ENCODE measurements at places on chromosomes 3 and 15. TPM values are rescaled to one million over a fixed set of nuclear protein-coding genes. Genes with fewer than 3 reads are reported as not detected.

The RTP1 gene
- total RNA-seq: not detected

The CD200R1 gene
- total RNA-seq: 1.0 TPM

The SNTN gene
- not detected for total RNA-seq

The POLQ gene
- 0.17 TPM for total RNA-seq

The BCHE gene
- 1.6 TPM for total RNA-seq

The SCAANT1 gene
- not detected for total RNA-seq

The ITIH4 gene
- total RNA-seq: 7.9 TPM

The HDC gene
- not detected for total RNA-seq

The ARHGEF26 gene
- 15.8 TPM for total RNA-seq

- H3K4me1 ChIP-seq: peaks cover 63% of the 10 kb centered on the region
- DNase-seq: peak; percentile 79
Measured at GRCh38 chr3:9399746-9400145, 2.3 kb downstream of the SETD5 start.

DNA sequence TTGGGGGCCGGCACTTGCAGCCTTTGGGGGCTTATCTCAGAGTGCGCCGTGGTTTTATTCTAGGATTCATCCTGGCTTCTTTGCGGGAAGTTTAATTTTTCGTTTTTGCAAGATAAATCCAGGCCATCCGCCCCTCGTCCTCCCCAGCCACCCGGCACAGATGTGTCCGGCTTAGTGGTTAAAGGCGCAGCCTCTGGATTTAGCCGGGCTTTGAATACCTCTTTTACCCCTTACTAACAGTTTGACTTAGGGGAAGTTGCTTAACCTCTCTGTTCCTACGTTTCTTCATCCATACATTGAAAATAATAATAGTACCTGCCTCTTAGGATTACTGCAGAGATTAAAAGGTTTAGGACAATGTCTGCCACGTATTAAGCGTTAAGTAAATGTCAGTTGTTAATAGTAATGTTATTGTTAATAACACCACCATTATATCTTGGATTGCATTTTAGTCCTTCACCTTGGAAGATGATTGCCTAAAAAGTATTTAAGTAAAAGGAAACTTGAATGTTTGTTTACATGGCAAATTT is 714 bp downstream of the ECT2 start:
- no peak overlapping the region for H3K27ac ChIP-seq
- H3K4me3 ChIP-seq: peak overlapping the region; percentile 57
- H3K36me3 ChIP-seq: no peaks in the 10 kb centered on the region
- no peaks in the 10 kb centered on the region for H3K27me3 ChIP-seq
- DNase-seq: no peak

DNA sequence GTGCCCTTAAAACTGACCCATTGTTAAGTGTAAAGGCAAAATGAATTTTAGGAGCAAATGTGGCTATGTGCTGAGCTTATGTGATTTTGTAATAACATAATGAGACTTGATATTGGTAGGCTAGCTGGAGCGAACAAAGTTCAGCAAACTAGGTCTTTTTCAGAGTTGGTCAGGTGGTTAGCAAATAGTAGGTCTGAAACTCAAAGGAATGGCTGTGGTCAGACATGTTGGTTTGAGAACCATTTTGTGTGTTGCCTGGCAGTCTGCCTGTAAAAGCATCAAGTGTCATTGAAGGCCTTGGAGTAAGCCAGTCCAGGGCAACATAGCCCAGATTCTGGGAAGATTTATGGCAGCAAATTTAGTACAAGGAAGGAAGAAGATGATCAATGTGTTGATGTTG is 16.4 kb downstream of the FBXO22 start:
- H3K4me3 ChIP-seq: no peak overlapping the region
- no peak overlapping the region for H3K27ac ChIP-seq
- no peak for DNase-seq
- H3K27me3 ChIP-seq: no peaks in the 10 kb centered on the region

DNA sequence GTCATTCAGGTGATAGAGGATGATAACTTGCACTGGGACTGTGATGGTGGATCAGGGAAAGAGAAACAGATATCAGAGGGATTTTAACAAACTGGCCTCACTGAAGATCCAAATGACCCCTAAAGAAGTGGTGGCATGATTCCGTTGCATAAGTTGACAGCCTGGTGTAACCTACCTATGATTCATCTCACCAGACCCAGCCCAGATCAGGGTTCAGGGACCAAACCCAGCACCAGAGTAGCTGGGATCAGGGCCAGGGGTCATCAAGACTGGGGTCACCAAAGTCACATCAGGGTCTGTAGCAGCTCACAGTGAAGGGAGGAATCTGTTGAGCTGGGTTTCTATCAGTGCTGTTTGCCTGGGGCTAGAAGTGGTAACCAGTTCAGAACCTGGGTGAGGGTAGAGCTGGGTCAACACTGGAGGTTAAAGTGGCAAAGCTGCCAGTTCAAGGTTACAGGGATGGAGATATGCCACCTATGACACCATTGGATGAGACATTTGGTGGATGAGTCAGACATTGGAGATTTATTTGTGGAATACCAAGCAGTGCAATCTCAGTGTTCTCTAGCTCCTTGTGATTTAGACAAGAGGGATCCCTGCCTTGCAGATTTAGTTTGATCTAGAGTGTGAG is 35.9 kb downstream of the CASR start:
- no peak overlapping the region for H3K4me3 ChIP-seq
- H3K27me3 ChIP-seq: no peaks in the 10 kb centered on the region

DNA sequence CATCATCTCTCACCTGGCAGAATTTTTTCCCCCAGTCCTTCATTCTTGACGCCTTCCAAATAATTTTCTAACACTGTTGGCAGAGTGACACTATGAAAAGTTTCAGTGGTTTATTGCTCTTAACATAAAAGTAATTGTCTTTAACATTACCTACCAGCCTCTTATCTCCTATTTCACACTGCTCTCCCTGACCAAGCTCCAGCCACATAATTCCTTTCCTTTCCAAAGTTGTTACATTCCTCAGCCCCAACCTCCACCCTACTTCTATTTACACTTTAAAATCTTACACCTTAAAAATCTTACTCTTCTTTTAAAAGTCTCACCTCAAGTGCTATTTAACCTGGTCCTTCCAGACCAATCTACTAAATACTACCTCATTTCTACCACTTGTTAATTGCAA is 2.8 kb downstream of the DPPA4 start:
- H3K27ac ChIP-seq: no peak overlapping the region
- H3K4me1 ChIP-seq: no peaks in the 10 kb centered on the region
- H3K36me3 ChIP-seq: no peaks in the 10 kb centered on the region
- no peaks in the 10 kb centered on the region for H3K27me3 ChIP-seq
- DNase-seq: no peak

GRCh38 chr3:13016083-13016720 is 57.0 kb downstream of the IQSEC1 start:
- H3K27me3 ChIP-seq: no peaks in the 10 kb centered on the region
- H3K27ac ChIP-seq: peak overlapping the region; percentile 89
- peaks cover 43% of the 10 kb centered on the region for H3K4me1 ChIP-seq

GRCh38 chr3:43117257-43117656 is 11.4 kb upstream of the POMGNT2 start:
- no peak for DNase-seq
- no peak overlapping the region for H3K4me3 ChIP-seq
- no peak overlapping the region for H3K27ac ChIP-seq
- no peaks in the 10 kb centered on the region for H3K36me3 ChIP-seq

- H3K4me3 ChIP-seq: no peak overlapping the region
- DNase-seq: no peak
- no peaks in the 10 kb centered on the region for H3K27me3 ChIP-seq
Measured at GRCh38 chr3:195048059-195048905, 222.7 kb downstream of the XXYLT1 start.

DNA sequence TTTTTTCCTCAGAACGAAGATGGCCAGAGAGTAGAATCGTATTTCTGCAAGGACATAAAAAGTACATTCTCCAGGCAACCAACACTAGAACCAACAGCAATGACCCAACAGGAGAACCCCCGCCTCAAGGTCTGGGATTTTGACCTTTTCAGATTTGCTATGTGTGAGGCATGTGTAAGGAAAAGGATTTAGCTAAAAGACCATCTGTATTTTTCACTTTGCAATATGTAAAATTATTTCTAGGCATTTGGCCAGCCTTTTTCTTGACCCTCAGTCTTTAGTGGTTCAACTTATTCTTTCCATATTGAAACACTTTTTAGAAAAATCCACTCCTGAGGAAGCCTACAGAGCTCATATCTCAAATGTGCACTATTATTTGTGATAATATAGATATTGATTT is 219.2 kb upstream of the GOLGA6L4 start:
- no peaks in the 10 kb centered on the region for H3K4me1 ChIP-seq
- H3K27me3 ChIP-seq: no peaks in the 10 kb centered on the region
- H3K27ac ChIP-seq: no peak overlapping the region
- no peak for DNase-seq
- no peak overlapping the region for H3K4me3 ChIP-seq
- H3K36me3 ChIP-seq: no peaks in the 10 kb centered on the region

GRCh38 chr3:20529911-20530310 is 343.9 kb upstream of the SGO1 start:
- H3K27me3 ChIP-seq: no peaks in the 10 kb centered on the region
- no peak for DNase-seq
- H3K27ac ChIP-seq: no peak overlapping the region
- H3K36me3 ChIP-seq: no peaks in the 10 kb centered on the region

- no peak overlapping the region for H3K27ac ChIP-seq
- H3K4me1 ChIP-seq: no peaks in the 10 kb centered on the region
- H3K27me3 ChIP-seq: no peaks in the 10 kb centered on the region
- H3K4me3 ChIP-seq: no peak overlapping the region
Measured at GRCh38 chr15:48823237-48823636, 12.4 kb upstream of the CEP152 start.

- no peak overlapping the region for H3K4me3 ChIP-seq
- no peak for DNase-seq
- no peaks in the 10 kb centered on the region for H3K27me3 ChIP-seq
- no peak overlapping the region for H3K27ac ChIP-seq
Measured at GRCh38 chr3:152056481-152056880, 183.0 kb downstream of the SUCNR1 start.

- no peak overlapping the region for H3K27ac ChIP-seq
- no peaks in the 10 kb centered on the region for H3K27me3 ChIP-seq
- DNase-seq: no peak
- no peak overlapping the region for H3K4me3 ChIP-seq
- H3K4me1 ChIP-seq: peaks cover 7% of the 10 kb centered on the region
Measured at GRCh38 chr3:128610451-128611070, 40.1 kb downstream of the RPN1 start.

GRCh38 chr3:111636366-111636885 is 41.3 kb upstream of the ZBED2 start:
- no peaks in the 10 kb centered on the region for H3K4me1 ChIP-seq
- H3K4me3 ChIP-seq: no peak overlapping the region
- H3K27me3 ChIP-seq: no peaks in the 10 kb centered on the region
- DNase-seq: no peak
- no peaks in the 10 kb centered on the region for H3K36me3 ChIP-seq

DNA sequence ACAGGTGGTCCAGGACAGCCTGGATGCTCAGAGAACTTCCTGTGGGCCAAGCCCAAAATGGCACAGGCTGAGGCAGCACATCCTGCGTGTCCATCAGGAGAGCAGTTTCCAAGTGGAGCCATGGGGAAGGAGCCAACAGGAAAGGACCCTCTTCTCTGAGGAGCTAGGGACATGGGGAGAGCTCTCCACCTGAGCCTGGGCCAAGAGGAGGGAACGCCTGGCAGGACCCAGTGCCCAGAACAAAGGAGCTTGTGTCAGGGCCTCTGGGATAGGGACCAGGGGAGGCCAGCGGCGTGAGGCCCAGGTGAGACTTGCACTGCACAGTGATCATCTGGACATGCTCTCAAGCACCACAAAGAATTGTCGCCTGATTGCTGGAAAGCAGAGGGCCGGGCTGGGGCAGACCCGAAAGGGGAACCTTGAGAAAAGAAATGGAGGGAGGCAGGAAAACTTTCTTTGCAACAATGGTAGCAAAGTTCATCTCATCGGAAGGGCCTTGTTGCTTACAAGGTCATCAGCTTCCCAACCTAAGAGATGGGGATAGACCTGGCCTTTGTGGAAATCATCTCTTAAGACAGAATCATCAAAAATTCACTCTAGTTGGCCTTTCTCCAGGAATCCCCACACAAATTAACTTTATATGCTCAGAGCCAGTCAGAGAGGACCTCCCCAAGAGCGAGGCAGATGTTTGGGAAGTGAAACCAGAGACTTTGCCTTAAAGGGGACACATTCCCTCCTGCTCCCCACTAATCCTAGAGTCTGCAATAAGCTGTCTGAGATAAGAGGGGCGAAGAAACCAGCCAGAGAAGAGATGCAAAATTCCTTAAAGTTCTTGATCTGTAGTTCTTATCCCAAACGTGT is 47.7 kb upstream of the HES1 start:
- no peak for DNase-seq
- H3K27me3 ChIP-seq: no peaks in the 10 kb centered on the region
- peaks cover 20% of the 10 kb centered on the region for H3K4me1 ChIP-seq
- no peak overlapping the region for H3K27ac ChIP-seq

GRCh38 chr3:11274566-11275142 is 2.5 kb downstream of the ATG7 start:
- no peak for DNase-seq
- H3K4me1 ChIP-seq: peaks cover 10% of the 10 kb centered on the region
- no peak overlapping the region for H3K4me3 ChIP-seq
- H3K27ac ChIP-seq: no peak overlapping the region

DNA sequence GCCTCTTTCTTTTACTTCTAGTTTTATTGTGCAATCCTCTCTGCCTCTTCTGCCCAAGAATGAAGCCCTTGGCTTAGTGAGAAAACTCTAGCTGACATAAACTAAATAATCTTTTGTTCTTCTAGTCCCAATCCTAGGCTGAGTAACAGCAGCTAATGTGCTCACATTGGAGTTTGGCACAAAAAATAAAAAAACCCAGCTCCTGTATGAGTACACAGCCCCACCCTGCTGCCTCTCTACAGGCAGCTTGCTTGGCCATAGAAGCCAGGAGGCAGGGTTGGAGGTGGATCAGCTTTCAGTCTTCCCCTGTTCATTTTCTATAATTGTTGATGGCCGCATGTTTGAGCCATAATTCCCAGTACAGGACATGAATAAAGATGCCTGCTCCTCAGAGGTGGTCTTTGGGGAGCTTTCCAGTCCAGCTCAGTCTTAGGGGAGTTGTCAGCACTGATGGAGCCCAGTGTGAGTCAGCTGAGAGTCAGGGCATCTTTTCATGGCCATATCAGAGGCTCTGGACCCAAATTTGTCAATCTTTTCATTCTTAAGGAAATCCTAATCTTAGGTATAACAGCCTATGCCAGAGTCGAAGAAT is 46.7 kb downstream of the RTP1 start:
- H3K4me3 ChIP-seq: no peak overlapping the region
- H3K27ac ChIP-seq: no peak overlapping the region
- no peaks in the 10 kb centered on the region for H3K27me3 ChIP-seq
- no peaks in the 10 kb centered on the region for H3K36me3 ChIP-seq
- no peaks in the 10 kb centered on the region for H3K4me1 ChIP-seq

GRCh38 chr3:32930161-32930560 is 21.3 kb upstream of the CCR4 start:
- H3K27me3 ChIP-seq: no peaks in the 10 kb centered on the region
- H3K4me3 ChIP-seq: no peak overlapping the region
- no peak overlapping the region for H3K27ac ChIP-seq
- no peaks in the 10 kb centered on the region for H3K4me1 ChIP-seq
- no peaks in the 10 kb centered on the region for H3K36me3 ChIP-seq

- H3K27me3 ChIP-seq: no peaks in the 10 kb centered on the region
- H3K4me3 ChIP-seq: no peak overlapping the region
- no peaks in the 10 kb centered on the region for H3K36me3 ChIP-seq
- no peak overlapping the region for H3K27ac ChIP-seq
- no peaks in the 10 kb centered on the region for H3K4me1 ChIP-seq
- DNase-seq: peak; percentile 3
Measured at GRCh38 chr3:193711964-193712598, 119.1 kb downstream of the OPA1 start.

- DNase-seq: no peak
- peaks cover 25% of the 10 kb centered on the region for H3K4me1 ChIP-seq
- H3K36me3 ChIP-seq: no peaks in the 10 kb centered on the region
- peak overlapping the region; percentile 53 for H3K27ac ChIP-seq
- H3K27me3 ChIP-seq: no peaks in the 10 kb centered on the region
Measured at GRCh38 chr3:54835701-54836100, 92.2 kb downstream of the LRTM1 start.
